ENCODE measurements at places on chromosomes 12 and 14. TPM values are rescaled to one million over a fixed set of nuclear protein-coding genes. Genes with fewer than 3 reads are reported as not detected.

DNA sequence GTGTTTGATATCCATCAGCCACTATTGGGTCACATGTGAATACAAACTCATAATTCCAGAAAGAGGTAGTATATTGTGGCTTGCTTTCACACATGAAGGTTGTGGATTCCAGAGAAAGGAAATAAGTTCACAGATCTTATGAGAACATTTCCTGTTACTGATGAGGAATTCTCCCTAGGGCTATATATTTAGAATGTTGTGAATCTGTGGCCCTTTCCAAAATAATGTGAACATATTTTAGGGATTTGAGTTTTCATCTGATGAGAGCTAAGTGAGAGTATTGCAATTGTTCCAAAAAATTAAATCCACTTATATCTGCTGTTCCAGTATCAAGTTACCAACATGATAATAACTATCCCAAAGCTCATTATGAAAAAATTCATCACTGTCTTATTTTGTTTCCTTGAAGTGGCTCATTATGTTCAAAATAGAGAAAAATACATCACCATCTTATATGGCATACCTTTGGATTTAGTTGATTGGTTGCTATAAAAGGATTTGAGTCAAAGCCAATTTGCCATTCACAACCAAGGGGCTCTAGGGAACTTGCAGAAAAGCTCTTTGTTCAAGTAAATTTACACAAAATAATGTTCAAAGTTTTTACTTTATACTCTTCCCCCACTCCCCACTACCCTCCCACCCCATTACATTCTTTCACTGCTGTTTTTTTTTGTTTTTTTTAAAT lies 76.3 kb downstream of the MYRFL start:
- H3K36me3 ChIP-seq, result no peaks in the 10 kb centered on the region
- H3K4me3 ChIP-seq, result no peak overlapping the region
- no peaks in the 10 kb centered on the region for H3K4me1 ChIP-seq
- no peak for DNase-seq

The SERPINA12 gene
- 0.71 TPM for polyA plus RNA-seq

The ANKRD33 gene
- 0.02 TPM for polyA plus RNA-seq

The FBLN5 gene
- 61.3 TPM for polyA plus RNA-seq

DNA sequence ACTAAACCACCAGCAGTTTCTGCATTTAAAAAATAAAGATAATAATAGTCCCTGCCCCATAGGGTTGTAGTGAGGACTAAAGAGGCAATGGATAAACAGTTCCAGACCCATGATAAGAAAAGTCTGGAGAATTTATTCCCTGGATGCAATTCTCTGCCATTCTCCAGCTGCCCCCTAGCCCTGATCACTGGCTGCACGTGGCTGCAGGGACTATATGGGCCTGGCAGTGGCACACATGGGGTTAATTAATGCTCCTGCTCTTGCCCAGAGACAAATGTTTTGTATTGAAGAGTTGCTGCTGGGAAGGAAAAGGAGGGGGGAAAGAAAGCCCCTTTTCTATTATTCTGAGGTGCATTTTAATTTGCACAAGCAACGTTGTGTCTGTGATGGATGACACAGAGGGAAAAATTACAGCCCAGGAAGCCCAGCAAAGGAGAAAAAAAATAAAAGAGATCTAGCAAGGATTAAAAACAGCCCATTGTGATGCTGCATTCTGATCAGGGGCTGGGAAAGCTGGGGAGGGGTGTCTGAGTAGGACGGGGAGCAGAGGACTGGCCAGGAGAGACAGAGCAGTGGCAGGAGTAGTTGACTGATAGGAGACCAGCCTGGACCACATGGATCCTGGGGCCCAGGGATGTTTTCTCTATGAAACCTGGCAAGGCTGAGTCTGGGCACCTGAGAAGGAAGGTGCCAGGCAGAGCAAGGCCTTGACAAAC lies 149.3 kb downstream of the ESRRB start:
- no peak for DNase-seq
- H3K27me3 ChIP-seq, result no peaks in the 10 kb centered on the region
- H3K27ac ChIP-seq, result no peak overlapping the region
- no peaks in the 10 kb centered on the region for H3K36me3 ChIP-seq
- H3K4me1 ChIP-seq, result no peaks in the 10 kb centered on the region

The GPRC5D gene
- polyA plus RNA-seq, result 0.05 TPM

DNA sequence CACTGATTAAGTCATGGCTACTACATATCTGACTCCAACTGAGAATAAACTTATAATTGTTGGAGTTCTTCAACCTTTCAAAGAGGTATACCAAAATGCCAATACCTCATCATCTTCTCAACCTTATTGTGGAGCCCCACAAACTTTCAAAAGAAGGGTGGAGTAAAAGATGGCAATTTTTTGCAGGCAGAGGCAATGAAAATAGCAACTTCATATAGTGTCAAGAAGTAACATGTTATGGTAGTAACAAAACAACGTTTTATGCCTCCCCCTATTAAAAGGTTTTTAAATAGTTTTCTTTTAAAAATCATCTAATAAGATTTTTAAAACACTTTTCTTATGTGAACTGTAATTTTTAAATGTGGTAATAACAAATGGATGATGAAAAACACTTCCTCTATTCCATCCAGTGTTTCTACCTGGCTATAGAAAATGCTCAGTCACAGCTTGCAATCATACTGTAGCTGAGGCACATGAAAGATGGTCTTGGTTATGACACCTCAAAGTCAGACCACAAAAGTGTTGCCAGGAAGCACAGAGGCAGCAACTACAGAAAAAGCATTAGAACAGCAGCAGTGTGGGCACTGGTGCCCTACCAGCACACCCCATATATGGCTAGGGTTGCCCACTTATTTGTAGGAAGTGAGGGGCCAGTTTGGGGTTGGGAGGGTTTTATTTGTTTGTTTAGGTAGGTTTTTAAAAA lies 7.0 kb downstream of the PPP1R12A start:
- no peak overlapping the region for H3K4me3 ChIP-seq
- no peaks in the 10 kb centered on the region for H3K27me3 ChIP-seq
- peak overlapping the region; percentile 55 for H3K27ac ChIP-seq
- DNase-seq, result peak; percentile 63
- no peaks in the 10 kb centered on the region for H3K36me3 ChIP-seq

- H3K27me3 ChIP-seq, result no peaks in the 10 kb centered on the region
- no peaks in the 10 kb centered on the region for H3K36me3 ChIP-seq
- H3K27ac ChIP-seq, result no peak overlapping the region
- H3K4me3 ChIP-seq, result no peak overlapping the region
- DNase-seq, result no peak
Measured at GRCh38 chr12:98228683-98229539, 286.5 kb upstream of the TMPO start.

DNA sequence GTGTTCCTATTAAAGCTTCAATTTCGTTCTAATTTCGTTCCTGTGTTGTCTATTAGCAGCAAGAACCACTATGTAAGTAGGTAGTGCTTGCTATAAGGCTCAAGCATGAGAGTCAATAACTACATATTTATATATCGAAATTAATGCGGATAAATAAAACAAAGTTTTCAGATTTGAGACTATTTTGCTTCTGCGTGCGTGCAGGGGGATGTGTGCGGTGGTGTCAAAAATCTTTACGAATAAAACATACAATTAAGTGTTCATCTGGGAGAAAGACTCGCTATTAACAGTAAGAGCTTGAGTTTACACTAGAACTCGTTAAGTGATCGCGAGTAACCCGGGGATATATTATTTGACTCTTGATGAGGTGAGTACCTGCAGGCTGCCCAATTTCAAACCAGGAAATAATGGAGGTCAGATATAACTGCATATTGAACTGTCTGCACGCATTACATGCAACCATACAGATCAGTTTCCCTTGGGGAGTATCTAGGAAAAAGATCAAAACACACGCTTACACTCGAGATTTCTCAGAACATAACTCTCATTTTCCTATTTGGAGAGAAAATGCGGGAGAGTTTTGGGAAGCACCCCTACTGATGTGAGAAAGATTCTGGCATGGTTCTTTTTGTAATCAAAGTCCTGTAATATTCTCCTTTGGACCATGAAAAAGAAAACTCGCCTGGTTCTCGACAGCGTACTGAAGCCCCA lies 813 bp downstream of the TWF1 start:
- no peak for DNase-seq
- peak overlapping the region; percentile 90 for H3K4me3 ChIP-seq
- H3K27me3 ChIP-seq, result no peaks in the 10 kb centered on the region
- peaks cover 26% of the 10 kb centered on the region for H3K36me3 ChIP-seq

DNA sequence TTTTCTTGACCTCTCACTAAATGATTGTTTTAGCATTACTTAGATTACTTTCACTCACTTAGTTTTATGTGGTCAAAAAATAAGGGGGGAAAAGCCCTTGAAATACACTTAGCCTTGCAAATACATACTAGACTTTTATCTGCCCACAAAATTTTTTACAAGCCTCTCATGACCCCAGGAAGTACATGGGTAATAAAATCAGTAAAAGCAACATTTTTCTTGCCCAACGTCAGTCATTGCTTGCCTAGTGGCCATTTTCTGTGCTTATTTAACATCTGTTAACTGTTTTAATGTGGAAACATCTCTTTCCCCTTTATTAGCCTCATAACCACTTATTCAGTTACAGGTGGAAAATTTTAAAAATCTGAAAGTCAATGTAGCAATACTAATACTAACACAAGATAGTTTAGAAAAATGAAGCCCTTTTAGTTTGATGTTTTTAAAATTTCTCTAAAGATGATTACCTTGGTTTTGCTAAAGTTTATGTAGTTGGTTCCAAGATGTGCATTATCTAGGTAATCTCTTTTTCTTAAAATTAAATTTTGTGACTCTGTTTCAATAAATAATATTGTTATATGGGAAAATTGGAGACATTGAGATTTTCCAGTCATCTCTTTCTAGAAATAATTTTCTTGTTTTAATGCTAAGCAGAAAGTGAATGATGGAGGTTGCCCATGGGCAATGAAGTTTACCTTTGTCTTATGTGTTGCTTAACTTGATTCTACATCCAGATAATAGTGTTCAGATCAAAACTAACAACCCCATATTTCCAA lies 175.5 kb downstream of the TMTC2 start:
- no peak for DNase-seq
- H3K36me3 ChIP-seq, result no peaks in the 10 kb centered on the region
- no peak overlapping the region for H3K27ac ChIP-seq
- no peaks in the 10 kb centered on the region for H3K27me3 ChIP-seq
- H3K4me3 ChIP-seq, result no peak overlapping the region

The CAPZA3 gene
- 0.05 TPM for polyA plus RNA-seq

- peaks cover 12% of the 10 kb centered on the region for H3K4me1 ChIP-seq
- no peak overlapping the region for H3K27ac ChIP-seq
- H3K27me3 ChIP-seq, result no peaks in the 10 kb centered on the region
- peaks cover 4% of the 10 kb centered on the region for H3K36me3 ChIP-seq
Measured at GRCh38 chr12:132085291-132085635, 58.9 kb downstream of the DDX51 start.

- DNase-seq, result no peak
- peaks cover 10% of the 10 kb centered on the region for H3K4me1 ChIP-seq
- H3K4me3 ChIP-seq, result no peak overlapping the region
- no peak overlapping the region for H3K27ac ChIP-seq
- no peaks in the 10 kb centered on the region for H3K27me3 ChIP-seq
Measured at GRCh38 chr12:45666396-45666795, 63.1 kb upstream of the ARID2 start.

The SERPINA1 gene
- polyA plus RNA-seq, result 26.8 TPM

- H3K27ac ChIP-seq, result no peak overlapping the region
- no peaks in the 10 kb centered on the region for H3K4me1 ChIP-seq
- DNase-seq, result no peak
- no peaks in the 10 kb centered on the region for H3K27me3 ChIP-seq
Measured at GRCh38 chr12:5872745-5873144, 72.3 kb downstream of the ANO2 start.

The MYF6 gene
- polyA plus RNA-seq, result 0.71 TPM

The ZDHHC22 gene
- polyA plus RNA-seq, result 0.05 TPM

DNA sequence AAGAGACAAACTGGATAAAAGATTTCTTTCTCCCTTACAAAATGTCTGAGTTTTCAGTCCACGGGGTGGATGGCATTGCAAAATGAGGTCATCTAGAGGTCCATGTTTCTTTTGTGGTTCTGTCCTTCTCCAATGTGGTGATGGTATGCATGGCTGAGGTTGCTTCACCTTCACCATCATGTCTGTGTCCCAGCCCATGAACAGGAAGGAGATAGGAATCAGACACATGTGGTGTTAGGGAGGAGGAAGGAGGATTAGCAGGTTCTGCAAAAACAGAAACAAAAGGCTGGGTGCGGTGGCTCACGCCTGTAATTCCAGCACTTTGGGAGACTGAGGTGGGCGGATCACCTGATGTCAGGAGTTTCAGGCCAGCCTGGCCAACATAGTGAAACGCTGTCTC lies 11.0 kb upstream of the AEBP2 start:
- no peaks in the 10 kb centered on the region for H3K36me3 ChIP-seq
- DNase-seq, result no peak
- no peak overlapping the region for H3K27ac ChIP-seq
- no peak overlapping the region for H3K4me3 ChIP-seq

DNA sequence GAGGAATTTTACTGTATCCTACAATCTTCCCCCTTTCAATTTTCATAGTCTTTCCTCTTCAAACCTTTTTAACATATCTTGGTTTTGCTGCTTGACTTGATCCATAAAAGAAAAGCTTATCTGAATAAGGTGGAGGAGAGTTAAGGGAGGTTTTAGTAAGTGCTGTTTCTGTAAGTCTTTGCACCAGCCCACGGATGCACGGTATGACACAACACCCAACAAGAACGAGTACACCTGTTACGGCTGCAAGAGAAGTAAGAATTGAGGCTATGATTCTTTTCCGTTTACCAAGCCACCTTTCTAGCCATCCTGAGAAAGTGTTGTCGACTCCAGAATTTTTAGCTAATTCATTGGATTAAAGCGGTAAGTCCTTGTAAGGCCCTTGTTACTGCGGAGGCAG lies 26.1 kb upstream of the CPNE8 start:
- H3K4me3 ChIP-seq, result no peak overlapping the region
- DNase-seq, result no peak
- H3K27me3 ChIP-seq, result no peaks in the 10 kb centered on the region

The CLEC6A gene
- 0.02 TPM for polyA plus RNA-seq

DNA sequence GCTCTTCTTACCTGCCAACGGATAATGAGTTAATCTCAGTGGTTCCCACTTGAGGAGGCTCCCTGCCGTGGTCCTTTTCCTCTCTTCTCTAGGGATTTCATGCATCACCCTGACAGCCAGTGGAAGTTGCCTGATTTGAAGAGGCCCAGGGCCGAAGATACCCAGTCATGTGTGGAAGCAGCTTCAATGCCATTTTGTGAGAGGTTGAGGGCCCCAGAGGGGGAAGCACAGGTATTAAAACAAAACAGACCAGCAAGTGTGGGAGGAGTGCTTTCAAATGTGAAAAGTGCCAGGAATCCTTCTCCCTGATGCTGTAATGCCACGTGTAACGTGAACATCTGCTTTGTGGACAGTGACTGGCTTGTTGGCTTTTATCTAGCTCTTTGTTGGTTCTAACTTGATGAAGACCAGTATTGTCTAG lies 1.5 kb downstream of the TCP11L2 start:
- no peak overlapping the region for H3K27ac ChIP-seq
- H3K4me1 ChIP-seq, result peaks cover 18% of the 10 kb centered on the region
- DNase-seq, result peak; percentile 20

The MAGOHB gene
- polyA plus RNA-seq, result 38.4 TPM

DNA sequence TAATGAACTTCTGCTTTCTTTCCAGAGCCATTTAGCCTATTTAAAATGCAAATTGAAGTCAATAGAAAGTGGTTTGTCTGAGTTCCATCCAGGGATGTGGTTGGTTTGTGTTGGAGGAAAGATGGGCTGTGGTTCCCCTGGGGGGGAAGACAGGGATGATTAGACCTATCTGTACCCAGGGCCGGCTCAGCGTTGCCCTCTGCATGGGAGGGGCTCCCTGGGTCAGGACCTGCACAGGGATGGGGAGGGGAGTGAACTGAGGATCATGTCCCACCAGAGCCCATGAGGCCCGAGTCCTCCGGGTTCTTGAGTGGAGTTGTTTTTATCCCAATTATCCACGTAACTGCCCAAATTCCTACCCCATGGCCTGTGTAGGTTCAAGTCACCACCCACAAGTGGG lies 76.9 kb upstream of the SFSWAP start:
- no peaks in the 10 kb centered on the region for H3K36me3 ChIP-seq
- H3K27ac ChIP-seq, result no peak overlapping the region
- H3K27me3 ChIP-seq, result no peaks in the 10 kb centered on the region
- DNase-seq, result no peak

The TSPAN19 gene
- 0.27 TPM for polyA plus RNA-seq
